ENCODE measurements at places on chromosomes 7 and 10.
A peak's percentile ranks its signal among the peaks of the same experiment; 100 is the strongest.

- DNase-seq = no peak
Observed at GRCh38 chr7:121271916-121272315, 56.9 kb upstream of the WNT16 start.

GRCh38 chr10:127346604-127347003 is 150.2 kb upstream of the INSYN2A start:
- DNase-seq = no peak

DNA sequence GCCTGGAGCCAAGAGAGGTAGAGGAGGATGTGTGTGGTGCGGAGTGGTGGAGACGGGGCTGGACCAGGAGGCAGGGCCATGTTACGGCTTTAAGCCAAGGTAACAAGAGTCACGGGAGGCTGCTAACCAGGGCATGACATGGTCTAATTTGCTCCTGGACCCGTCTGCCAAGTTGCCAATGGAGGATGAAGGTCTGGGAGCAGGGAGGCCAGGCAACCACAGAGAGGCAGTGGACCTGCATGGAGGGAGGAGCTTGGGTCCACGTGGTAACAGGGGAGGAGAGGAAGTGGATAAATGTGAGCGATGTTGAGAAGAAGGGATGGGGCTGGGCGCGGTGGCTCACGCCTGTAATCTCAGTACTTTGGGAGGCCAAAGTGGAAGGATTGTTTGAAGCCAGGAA is 31.0 kb downstream of the SRRM3 start:
- DNase-seq = no peak

DNA sequence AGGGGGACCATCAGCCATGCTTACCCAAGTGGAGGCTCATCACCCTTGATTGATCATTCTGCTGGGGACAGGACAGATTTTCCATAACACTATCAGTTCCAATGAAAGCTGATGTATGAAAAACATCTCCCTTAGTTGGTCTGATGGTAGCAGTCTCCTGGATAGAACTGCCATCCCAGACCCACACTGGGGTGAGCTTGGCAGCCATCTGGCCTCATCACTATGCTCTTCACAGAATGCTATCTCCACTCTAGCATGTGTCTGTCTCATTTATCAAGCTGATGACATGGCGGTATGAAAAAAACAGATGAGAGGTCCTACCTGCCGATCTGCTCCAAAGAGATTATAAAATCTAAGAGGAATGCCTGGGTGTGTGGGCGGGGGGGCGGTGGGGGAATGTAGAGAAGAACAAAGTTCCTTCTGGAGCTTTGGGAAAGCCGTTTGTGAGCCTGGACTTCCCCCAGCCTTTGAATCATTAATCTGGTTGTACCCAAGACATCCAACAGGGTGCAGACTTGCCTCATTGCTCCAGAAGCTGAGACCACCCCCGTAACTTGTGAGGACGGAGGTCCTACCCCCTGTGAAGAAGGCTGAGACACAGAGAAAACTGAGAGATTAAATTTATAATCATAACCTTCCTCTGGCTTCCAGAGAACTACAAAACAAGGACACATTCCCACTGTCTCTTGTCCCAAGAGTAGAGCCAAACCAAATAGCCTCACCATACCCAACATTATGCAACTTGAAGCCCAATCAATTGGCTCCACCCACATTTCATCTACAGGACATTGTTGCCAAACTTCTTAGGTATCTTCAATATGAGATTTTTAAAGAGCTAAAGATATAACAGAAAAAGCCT is 340.8 kb downstream of the KCNMA1 start:
- no peak for DNase-seq

DNA sequence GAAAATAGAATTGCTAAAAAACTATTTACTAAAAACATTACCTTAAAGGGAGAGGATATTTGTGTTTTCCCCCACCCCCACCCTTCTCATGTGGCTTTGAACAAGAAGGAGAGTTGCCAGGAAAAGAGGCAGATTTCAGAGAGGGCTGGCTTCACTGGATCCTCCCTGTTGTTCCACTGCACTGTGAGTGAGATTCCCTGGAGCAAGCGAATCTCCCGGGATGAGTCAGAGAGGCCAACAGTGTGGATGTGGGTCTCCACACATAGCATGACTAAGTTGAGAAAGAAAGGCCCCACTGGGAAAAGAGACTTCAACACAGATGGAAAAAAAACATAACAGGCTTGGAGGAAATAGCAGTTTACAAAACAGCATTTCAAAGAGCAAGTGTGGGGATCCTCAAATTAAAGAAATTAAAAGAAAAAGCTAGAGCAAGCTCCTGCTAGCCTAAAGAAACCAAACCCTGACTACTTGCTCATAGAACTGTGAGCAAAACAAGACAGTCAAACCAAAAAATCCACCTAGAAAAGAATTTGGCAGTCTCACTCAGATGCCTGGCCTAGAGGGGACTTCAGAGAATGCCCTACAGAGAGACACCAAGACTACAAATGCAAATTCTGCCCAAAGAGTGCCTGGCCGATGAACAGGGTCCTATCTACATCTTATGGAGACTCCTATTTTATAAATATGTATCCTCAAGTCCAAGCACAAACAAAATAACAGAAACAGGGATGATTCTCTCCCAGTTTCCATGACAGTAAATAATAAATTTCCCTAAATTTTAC is 3.4 kb downstream of the CAV1 start:
- peak; percentile 97 for DNase-seq

DNA sequence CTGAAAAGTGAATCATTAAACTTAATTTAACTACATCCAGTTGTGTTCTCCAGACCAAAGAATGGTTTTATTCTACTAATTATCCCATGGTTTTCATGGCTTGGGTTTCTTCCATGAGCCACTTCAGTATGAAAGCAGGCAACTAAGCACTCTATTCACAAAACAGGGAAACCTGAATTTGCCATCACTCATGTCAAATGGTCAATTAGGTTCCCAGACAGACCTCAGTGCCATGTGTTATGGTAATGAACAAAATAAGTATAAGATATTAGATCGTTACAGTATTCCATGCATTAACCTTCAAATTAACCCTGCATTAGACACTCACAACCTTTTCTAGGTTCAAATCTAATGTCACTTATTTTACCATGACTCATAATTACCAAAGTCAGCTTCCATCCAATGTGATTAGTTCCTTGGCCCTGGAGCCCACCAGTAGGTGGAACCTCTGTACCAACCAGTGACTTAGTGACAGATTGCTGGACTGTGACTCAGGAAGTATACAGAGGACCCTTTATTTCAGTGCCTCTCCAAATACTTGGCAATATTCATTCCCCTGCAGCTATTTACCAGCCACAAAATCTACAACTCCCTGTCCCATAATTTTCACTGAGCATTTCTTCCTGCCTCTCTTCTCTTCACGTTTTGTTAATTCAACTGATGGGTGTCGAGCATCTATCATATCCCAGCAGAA is 1270.2 kb upstream of the SORCS1 start:
- DNase-seq = no peak

- peak; percentile 23 for DNase-seq
Observed at GRCh38 chr7:91046322-91047089, 217.7 kb upstream of the FZD1 start.

Data from fibroblast of gingiva (primary cell).